Breast epithelium (tissue), 4 donors: ENCODE measurements at places on chromosomes 5 and 9. TPM values are rescaled to one million over a fixed set of nuclear protein-coding genes. Genes with fewer than 3 reads are reported as not detected.
A peak's percentile ranks its signal among the peaks of the same experiment; 100 is the strongest.

- DNase-seq: no peak
- peaks cover 6% of the 10 kb centered on the region for H3K4me1 ChIP-seq
- H3K27me3 ChIP-seq: peaks cover 71% of the 10 kb centered on the region
- H3K36me3 ChIP-seq: no peaks in the 10 kb centered on the region
These were observed 33.8 kb downstream of the EXOC3 start for GRCh38 chr5:476814-477175.

GRCh38 chr5:9373571-9373970, 172.3 kb downstream of the SEMA5A start:
- no peak overlapping the region for H3K27ac ChIP-seq
- H3K4me3 ChIP-seq: no peak overlapping the region
- H3K4me1 ChIP-seq: no peaks in the 10 kb centered on the region
- no peak for DNase-seq
- H3K36me3 ChIP-seq: no peaks in the 10 kb centered on the region

DNA sequence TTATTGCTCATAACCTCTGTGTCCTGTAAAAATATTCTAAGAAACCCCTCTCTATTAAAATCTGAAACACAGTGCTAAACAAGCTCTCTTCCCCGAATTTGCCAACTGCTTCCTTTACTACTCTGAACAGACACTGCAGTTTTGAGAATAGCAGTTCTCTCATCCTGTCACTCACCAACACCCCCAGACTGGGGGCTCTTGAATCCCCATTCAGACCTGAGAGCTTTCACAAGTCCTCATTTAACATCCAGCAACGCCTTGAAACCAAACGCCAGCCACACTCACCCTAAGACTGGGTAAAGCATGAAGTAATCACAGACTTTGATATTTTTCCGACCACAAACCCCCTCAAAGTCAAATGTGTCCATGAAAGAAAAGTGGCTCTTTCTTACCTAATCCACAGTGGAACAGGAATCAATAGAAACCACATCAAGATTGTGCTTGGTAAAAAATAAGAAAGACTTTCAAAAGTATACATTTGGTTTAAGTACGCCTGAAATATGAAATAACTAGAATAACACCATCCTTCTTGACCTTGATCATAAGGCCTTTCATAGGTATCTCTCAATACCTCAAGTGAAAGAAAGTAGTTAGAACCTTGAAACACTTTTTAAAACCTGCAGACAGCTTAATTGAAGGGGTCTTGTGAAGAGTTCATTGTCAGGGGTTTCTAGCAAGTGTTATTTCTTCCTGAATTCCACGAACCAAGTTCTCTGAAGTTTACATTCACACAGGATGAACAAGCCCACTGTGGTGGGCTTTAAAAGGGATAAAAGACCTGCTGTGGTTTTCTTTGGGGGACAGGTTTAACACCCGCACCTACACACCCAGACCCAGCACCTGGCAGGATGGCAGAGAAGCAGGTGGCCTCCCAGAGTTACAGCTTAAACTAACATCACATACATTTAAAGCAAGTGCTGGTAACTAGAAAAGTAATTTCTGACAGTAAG, 412.6 kb downstream of the MLLT3 start:
- no peaks in the 10 kb centered on the region for H3K27me3 ChIP-seq
- no peak overlapping the region for H3K27ac ChIP-seq
- no peak overlapping the region for H3K4me3 ChIP-seq
- DNase-seq: no peak

CCDC180 gene
- total RNA-seq: 5.4 TPM

MYOT gene
- total RNA-seq: 4.7 TPM

GRCh38 chr5:109907731-109908130, 218.0 kb downstream of the MAN2A1 start:
- no peaks in the 10 kb centered on the region for H3K27me3 ChIP-seq
- H3K4me3 ChIP-seq: no peak overlapping the region
- no peak for DNase-seq
- H3K4me1 ChIP-seq: no peaks in the 10 kb centered on the region
- H3K27ac ChIP-seq: no peak overlapping the region
- H3K36me3 ChIP-seq: no peaks in the 10 kb centered on the region

TMEM252 gene
- total RNA-seq: not detected

NTNG2 gene
- total RNA-seq: under 0.01 TPM

DNA sequence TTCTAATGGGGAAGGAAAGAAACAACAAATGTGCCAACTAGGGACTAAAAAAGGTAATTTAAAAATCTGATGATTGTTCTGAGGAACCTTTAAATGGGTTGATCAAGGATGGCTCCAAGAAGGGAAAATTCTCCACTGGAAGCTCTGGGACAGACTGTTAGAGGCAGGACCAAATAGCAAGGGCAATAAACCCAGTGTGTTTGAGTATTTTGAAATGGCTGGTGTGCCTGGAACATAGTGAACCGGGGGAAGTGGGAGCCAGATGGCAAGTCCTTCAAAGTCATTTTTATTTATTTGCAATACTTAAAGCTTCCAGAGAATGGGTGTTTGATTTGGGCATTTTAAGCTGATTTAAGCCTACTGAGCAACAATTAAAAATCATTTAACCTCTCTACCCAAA, 587.7 kb upstream of the MEF2C start:
- no peaks in the 10 kb centered on the region for H3K4me1 ChIP-seq
- H3K4me3 ChIP-seq: no peak overlapping the region
- no peaks in the 10 kb centered on the region for H3K27me3 ChIP-seq
- no peak for DNase-seq
- no peak overlapping the region for H3K27ac ChIP-seq
- no peaks in the 10 kb centered on the region for H3K36me3 ChIP-seq

CCDC187 gene
- total RNA-seq: not detected

DNA sequence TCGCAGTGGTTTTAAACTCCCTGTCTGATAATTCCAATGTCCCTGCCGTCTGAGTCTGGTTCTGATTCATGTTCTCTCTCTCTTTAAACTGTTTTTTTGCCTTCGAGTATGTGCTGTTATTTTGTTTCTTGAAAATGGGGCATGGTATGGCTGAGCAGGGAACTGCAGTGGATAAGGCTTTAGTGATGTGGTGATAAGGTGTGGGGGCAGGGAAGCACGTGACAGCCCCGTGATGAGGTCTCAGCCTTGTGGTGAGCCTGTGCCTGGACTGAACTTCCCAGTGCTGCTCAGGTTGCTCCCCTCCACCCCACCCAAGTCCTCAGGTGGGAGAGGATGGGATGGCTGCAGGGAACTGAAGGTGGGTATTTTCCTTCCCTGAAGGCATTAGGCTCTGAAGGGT, 5.5 kb upstream of the ZNF354B start:
- H3K27me3 ChIP-seq: no peaks in the 10 kb centered on the region
- H3K4me3 ChIP-seq: no peak overlapping the region

GRCh38 chr5:36696059-36696673, 89.8 kb downstream of the SLC1A3 start:
- H3K4me3 ChIP-seq: no peak overlapping the region

C9orf40 gene
- total RNA-seq: 4.2 TPM

DNA sequence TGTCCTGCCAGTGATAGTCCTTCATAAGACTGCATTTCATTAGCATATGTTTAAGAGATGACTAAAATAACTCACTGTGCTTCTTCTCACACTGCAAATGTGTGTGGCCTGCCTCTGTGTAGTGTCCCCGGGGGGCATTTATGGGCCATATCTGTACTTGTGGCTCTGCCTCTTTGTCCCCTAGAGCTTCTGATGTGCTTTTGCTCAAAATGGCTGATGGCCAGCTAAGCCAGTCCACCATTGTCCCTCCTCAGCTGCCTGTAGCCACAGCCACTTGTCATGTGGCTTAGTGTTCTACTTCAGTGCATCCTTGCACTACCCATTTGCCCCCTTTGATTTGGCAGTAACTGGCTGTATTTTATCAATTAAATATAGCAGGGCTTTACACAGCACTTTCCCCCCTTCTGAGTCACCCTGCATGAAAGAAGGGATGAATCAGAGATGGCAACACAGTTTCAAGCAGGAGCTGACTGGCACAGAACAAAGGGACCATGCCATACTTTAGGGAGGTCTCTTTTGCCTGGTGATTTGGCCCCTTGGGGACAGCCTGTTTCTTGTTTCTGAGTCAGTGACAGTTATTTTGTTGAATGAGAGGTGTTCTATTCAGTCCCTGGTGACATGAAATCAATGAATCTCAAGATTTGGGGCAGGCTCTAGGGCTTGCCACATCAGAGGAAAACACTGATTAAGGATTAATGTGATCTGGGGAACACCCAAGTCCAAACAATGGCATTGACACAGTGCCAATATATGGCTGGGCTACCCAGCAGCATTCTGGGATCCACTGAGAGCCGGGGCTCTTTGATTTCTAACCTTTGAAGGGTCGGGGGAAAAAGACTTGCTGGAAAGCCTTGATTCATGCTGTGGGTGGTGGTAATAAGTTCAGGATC, 245.5 kb downstream of the SMARCA2 start:
- H3K4me1 ChIP-seq: no peaks in the 10 kb centered on the region
- H3K4me3 ChIP-seq: no peak overlapping the region
- no peak overlapping the region for H3K27ac ChIP-seq
- no peaks in the 10 kb centered on the region for H3K36me3 ChIP-seq

QRFP gene
- not detected for total RNA-seq

GRCh38 chr5:9456435-9457042, 89.3 kb downstream of the SEMA5A start:
- no peaks in the 10 kb centered on the region for H3K27me3 ChIP-seq
- no peak for DNase-seq
- H3K27ac ChIP-seq: peak overlapping the region; percentile 35
- no peaks in the 10 kb centered on the region for H3K4me1 ChIP-seq

DNA sequence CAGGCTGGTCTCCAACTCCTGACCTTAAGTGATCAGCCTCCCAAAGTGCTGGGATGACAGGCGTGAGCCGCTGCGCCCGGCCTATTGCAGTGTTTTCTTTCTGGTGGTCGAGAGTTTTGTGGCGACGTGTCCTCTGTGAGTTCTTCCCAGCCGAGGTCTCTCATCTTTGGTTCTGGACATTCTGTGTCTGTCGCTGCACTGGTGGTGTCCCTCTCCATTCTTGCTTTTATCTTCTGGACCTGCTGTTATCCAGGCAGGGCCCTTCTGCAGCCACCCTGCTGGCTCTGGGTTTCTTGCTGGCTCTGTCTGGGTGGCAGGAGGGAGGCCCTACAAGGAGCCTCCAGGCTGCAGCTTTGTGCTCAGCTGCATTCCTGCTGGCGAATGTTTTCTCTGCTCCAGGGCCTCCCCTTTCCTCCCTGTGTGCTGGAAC, 49.1 kb upstream of the EXOC3 start:
- H3K27ac ChIP-seq: no peak overlapping the region
- no peaks in the 10 kb centered on the region for H3K36me3 ChIP-seq

DNA sequence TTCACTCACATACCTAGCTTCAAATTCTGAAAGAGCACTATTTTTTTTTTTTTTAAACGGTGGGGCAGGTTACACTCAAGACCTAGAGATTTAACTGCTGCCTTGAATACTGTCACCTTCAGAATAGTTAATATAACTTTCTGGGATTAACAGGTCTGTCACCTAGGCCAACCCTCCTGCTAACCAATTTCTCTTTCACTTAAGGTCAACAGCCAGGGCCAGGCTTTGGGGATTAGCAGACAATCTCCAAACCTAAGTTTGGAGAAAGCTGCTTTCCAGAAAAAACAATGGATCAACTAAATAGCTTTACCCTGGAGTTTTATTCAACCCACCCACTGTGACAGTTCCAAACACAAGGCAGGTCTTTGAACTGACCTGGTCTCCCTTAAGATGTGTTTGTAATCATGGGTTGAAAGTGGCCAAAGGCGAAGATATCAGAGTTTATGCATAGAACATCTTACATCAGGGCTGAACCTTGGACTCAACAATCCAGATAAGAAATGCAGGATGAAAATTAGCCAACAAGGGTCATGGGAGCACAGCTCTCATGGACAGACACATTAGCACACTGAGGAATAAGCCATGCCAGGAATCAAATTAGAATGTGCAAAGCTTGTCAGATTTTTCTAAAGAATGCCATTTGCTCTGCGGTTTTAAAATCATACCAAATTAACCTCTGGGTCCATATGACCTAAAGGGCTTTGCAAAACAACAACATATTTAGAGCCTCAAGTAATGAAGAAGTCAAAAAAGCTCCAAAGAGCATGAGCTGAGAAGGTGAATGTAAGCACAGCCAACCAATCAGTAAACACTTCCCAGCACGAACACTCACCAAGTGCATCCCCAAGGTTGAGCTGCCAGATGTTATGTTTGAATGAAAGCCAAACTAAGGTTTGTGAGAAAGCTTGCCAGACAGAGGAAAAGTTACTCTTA, 538.5 kb upstream of the DMAC1 start:
- no peaks in the 10 kb centered on the region for H3K4me1 ChIP-seq
- H3K27me3 ChIP-seq: no peaks in the 10 kb centered on the region
- DNase-seq: no peak
- no peaks in the 10 kb centered on the region for H3K36me3 ChIP-seq
- H3K4me3 ChIP-seq: no peak overlapping the region

PFN3 gene
- not detected for total RNA-seq

COQ4 gene
- total RNA-seq: 46.2 TPM

LIX1 gene
- total RNA-seq: not detected

- no peak overlapping the region for H3K27ac ChIP-seq
- DNase-seq: no peak
- H3K36me3 ChIP-seq: no peaks in the 10 kb centered on the region
These were observed 172.4 kb downstream of the SEMA6A start for GRCh38 chr5:116402235-116402634.

GRCh38 chr9:127525401-127526188, 74.3 kb downstream of the LRSAM1 start:
- no peak for DNase-seq
- H3K4me1 ChIP-seq: peaks cover 10% of the 10 kb centered on the region
- no peak overlapping the region for H3K4me3 ChIP-seq

FGFR4 gene
- 0.48 TPM for total RNA-seq

DNA sequence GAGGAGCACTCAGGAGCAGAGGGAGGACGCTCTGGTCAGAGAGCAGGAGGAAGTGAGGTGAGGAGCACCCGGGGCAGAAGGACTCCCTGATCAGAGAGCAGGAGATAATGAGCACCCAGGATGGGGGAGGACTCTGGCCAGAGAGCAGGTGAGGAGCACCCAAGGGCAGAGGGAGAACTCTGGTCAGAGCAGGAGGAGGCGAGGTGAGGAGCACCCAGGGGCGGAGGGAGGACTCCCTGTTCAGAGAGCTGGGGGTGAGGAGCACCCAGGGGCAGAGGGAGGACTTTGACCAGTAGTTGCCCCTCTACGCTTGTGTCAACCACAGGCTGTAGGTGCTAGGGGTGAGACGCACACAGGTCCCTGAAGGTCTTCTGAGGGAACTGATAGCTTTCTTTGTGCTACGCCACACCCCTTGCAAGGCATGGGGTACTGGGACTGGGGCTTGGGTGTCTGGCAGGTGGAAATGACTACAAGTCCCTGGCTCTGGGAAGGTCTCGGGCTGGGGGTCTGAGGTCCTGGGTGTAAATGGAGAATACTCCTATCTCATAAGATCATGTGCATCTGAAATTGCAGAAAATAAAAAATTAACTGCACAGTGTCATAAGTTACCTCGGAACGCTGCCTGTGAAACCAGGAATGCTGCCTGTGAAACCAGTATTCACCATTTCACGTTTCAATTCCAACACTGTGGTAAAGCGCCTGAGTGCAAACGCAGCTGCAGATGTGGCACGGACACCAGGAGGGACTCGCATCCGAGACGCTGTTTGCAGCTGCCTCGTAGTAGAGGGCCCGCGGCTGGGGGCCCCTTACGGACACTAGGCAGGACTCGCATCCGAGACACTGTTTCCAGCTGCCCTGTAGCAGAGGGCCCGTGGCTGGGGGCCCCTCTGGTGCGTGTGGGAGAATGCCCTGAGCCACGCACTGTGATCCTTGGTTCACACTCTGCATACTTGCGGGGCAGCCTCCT, 27.0 kb upstream of the SLC6A3 start:
- no peaks in the 10 kb centered on the region for H3K36me3 ChIP-seq
- H3K4me3 ChIP-seq: no peak overlapping the region
- no peaks in the 10 kb centered on the region for H3K4me1 ChIP-seq
- no peaks in the 10 kb centered on the region for H3K27me3 ChIP-seq
- no peak for DNase-seq

- no peak overlapping the region for H3K4me3 ChIP-seq
- H3K27me3 ChIP-seq: no peaks in the 10 kb centered on the region
These were observed 111.0 kb upstream of the PTCH1 start for GRCh38 chr9:95627802-95628201.
